ENCODE measurements at places on chromosomes 4 and X.
A peak's percentile ranks its signal among the peaks of the same experiment; 100 is the strongest.

GRCh38 chr4:73606465-73606974, 13.7 kb downstream of the RASSF6 start:
- no peak for DNase-seq

DNA sequence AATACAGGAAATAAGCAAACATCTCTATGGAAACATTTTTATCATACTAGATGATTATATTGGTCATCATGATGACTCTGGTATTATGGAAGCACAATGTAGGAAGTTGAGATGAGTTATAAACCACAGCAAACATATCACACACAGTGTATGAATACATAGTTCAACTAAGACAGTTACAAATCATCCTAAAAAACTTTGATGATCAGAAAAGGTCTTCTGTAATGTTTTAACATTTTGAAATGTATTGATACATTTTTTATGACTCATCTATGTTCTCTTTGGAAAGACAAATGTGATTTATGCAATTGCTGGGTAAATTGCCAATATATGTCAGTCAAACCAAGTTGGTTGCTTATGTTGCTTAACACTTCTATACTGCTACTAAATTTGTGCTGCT, 4.8 kb downstream of the CXCL3 start:
- no peak for DNase-seq

GRCh38 chrX:72100051-72100755, 31.5 kb downstream of the RTL5 start:
- no peak for DNase-seq

- DNase-seq: no peak
Observed at GRCh38 chr4:74638001-74638400, 156.3 kb downstream of the BTC start.

DNA sequence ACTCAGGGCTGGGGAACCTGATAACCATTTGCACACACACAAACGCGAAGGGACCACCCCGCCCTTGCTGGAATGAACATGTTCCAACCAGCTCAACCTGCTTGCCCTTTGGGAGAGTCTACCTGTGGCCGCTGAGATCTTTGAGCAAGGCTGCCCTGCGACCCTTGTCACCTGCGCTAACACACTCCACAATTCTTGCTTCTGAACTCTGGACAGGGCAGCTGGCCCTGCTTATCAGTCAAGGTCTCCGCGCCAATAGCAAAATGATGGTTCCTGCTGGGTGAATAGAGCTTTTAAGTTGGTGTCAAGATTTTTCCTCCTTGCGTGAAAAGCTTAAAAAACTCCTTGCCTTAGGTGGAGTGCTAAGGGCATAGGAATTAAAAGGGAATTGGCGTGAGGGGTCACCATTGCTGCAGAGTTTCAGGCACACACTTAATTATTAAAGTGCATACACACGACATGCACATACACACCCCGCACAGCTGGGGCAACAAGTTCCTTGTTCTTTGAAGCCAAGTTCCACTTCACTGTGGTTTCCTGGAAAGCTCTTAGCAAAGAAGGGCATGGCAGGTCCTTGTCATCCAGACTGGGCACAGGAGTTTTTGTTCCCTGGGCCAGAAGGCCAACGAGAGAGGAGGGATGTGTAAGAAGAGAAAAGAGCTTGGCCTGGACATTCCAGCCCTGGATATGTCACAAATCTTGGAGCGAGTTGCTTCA, 207.7 kb downstream of the STIM2 start:
- no peak for DNase-seq

- DNase-seq: no peak
Observed at GRCh38 chr4:128757712-128758111, 51.8 kb upstream of the JADE1 start.

DNA sequence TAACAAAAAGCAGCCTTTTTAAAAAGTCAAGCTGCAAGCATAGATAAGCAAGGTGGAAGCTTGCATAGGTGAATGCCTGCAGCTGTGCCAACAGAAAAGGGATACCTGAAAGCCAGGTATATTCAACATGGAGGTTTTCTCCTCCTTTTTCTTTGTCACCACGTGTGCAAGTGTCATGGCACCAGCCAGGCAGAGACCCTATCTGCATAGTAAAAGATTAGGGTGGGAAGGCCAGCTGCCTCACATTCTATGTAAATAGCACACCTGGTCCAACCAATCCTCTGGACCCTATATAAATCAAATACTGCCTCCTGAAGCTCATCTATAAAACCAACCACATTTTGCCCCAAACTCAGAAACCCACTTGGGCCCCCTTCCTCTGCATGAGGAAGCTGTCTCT, 28.0 kb upstream of the PLK4 start:
- DNase-seq: no peak

DNA sequence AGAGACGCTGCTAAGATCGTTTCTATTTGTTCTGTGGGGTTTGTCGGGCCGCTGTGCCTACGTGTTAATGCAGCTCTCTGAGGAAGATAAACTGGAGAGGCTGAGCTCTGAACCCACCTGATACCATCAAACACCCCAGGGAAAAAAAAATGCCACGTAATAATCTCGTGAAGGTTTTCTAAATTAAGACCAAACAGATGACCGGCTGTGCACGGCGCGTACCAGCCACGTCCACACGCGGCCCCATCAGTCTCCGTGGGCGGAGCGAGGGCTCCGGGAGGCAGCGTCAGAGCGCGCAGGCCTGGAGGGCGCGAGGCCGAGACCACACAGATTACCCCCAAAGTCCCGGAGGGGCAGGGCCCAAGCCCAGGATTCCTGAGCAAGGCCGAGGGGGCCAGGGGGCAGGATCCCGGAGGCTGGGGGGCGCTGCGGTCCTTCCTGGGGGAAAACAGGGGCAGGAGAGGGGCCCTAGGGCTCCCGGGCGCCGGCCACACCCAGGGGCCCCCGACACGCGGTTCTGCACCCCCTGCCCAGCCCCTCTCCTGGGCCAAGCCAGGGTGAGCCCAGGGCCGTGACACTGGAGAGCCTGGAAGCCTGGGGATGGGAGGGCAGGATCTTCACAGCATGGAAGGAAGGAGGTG, 91.9 kb downstream of the FAM53A start:
- no peak for DNase-seq

- DNase-seq: no peak
Observed at GRCh38 chrX:102711872-102712215, 404 bp upstream of the GPRASP2 start.

GRCh38 chr4:1208970-1209704, 36.8 kb upstream of the SPON2 start:
- DNase-seq: no peak

GRCh38 chrX:120365320-120365719, 3.4 kb downstream of the ATP1B4 start:
- peak; percentile 24 for DNase-seq

Data from SK-N-SH (cell line).